Upper lobe of left lung (tissue), 6 donors: ENCODE measurements at places on chromosomes 2 and 18.
A peak's percentile ranks its signal among the peaks of the same experiment; 100 is the strongest.

DNA sequence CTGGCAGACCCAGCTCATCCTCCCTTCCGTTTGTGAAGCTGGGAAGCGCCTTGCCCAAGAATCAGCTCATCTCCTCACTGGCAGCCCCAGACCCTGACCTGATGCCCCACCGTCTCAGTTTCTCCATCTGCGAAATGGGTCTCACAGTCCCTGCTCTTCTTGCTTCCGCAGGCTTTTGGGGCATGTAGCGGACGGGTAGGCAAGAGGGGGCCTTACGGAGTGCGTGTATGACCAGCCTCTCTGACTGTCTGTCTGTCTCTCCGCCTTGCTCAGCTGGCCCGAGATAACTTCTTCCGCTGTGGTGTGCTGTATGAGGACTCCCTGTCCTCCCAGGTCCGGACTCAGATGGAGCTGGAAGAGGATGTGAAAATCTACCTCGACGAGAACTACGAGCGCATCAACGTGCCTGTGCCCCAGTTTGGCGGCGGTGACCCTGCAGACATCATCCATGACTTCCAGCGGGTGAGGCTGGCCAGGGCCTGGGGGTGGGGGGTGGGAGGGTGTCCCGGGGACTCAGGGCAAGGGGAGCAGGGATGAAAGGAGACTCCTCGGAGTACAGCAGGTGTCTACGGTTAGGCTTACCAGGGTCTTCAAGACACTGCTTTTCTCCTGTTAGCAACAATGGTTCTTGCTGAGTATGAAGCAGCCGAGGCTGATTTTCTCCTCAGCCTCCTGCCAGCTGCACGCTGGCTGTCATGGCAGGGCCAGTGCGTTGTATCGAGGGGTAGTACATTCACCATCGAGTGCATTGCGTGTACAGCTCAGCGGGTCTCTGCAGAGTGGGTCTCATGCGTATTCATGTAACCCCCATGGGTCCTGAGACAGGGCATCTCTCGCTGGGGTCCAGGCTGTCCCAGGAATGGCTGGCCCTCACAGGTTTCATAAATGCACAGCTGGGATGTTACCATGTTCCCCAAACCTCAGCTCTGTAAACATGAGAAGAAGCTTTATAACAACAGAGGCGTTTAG lies 10.9 kb downstream of the ITM2C start:
- peak; percentile 46 for DNase-seq

GRCh38 chr18:65919663-65920062 lies 168.9 kb downstream of the CDH7 start:
- DNase-seq: no peak

- no peak for DNase-seq
Observed at GRCh38 chr2:212484563-212485080, 54.0 kb downstream of the ERBB4 start.

DNA sequence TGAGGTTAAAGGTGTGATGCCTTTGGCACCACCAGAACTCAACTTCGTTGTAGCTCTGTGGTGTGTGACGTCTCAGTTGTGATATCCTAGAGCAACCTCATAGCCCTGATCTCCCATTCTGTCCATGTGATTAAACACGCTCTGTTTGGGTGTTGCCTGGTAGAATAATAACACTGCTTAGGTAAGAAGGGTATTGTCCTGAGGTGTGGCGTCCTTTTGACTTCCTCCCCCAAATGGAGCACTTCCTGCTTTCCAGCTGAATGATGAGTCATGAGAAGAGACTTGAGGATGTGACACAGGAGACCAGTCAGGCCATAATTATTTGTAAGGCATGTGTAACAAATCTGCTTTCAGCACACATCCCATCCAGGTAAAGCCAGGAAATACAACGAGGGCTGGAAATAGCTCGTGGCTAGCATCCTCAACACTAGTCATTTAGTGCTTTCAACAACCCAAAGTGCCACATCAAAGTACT lies 100.7 kb downstream of the RAPGEF4 start:
- DNase-seq: no peak

GRCh38 chr2:7943446-7943845 lies 738.4 kb upstream of the ID2 start:
- no peak for DNase-seq

GRCh38 chr2:43333656-43334144 lies 107.3 kb upstream of the ZFP36L2 start:
- peak; percentile 33 for DNase-seq

GRCh38 chr18:69945220-69946114 lies 2.2 kb downstream of the CD226 start:
- no peak for DNase-seq

DNA sequence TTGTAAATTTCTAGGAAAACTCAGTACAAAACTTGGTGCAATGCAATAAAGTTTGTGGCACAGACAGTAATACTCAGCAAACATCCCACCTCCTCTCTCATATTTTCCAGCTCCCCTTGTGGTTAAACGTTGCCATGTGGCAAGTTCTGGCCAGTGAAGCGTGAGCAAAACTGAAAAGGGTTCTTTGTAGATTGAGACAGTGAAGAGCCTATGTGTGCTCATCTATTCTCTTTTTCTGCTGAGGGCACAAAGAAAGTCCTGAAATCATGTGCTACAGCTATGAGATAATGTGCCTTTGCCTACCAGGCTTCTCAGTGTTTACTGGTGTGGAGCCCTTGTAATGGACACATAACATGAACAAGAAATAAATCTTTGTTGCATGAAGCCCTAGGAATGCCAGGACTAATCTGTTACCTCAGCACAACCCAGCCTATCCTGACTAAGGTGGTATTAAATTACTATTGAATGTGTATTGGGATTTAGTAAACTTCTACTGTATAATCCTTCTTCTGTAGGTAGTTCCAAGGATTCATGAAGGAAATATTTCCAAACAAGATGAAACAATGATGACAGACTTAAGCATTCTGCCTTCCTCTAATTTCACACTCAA lies 13.0 kb upstream of the TYMS start:
- DNase-seq: no peak

GRCh38 chr2:67776276-67776675 lies 286.5 kb downstream of the C1D start:
- DNase-seq: no peak

DNA sequence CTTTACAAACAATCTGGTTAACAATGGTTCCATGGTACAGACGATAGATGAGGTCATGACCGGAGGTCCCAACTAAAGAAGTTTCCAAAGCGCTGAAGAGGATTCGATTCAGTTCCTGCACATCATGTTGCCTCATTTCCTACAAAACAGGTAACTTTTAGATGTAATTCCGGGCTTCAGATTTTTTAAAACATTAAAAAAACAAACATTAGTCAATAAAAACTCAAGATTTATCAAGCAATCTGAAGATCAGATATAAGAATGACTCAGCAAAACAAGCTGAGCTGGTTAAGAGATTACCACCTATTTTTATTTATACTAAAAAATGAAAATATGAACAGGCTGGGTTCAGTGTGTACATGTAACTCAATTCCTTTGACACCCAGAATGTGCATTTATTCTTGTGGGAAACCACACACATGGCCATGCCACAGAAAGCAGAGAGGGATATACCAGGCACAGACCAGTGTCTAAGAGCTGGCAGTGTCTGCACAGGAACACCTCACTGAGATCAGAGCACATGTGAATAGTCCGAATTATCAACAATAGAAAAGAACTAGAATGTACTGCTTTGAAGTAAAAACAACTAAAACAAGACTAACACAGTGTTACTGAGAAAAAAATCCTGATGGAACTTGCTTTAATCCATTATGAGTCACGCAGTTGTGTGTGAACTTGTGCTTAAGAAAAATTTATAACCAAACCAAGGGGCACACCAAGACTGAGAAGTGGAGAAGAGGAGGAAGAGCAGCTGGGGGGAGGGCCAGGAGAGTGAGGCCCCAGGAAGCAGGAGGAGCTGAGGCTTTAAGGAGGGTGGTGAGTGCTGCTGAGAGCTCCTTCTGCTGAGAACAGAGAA lies 9.5 kb downstream of the USP40 start:
- peak; percentile 28 for DNase-seq

DNA sequence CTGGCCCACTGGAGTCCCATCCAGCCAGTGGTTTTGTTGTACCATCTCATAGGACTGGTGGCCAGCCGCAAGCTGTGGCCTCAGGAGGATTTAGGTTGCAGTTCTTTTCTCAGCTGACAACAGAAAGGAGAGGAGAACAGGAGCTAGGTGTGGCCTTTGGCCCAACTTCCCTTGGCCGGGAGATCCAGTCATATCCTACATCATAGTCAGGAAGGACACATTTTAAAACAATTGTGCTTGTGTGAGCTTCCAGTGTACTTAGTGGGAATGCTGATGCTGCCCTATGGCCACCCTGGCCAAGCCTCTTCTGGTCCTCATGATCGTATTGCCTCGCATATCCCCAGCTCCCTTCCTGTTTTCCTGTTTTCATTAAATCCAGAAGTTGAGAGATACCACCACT lies 98.1 kb downstream of the WDSUB1 start:
- DNase-seq: no peak

DNA sequence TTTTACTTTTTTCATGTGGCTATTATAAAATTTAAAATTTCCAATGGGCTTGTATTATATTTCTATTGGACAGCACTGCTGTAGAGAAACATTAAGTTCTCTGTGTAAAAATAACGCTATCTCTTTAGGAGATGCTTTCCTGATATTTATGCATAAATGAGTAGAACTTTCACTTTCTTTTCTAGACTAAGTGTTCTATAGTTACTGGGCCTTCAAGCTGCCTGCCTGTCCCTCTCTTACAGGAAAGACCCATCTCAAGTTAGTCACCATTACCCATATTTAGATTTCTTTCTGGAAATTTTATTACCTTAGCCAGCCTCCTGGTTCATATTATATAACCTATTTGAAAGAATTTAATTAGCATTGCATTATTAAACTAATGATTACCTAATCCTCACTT lies 4.8 kb downstream of the ITGA4 start:
- no peak for DNase-seq

GRCh38 chr2:182456784-182457183 lies 29.9 kb upstream of the PDE1A start:
- no peak for DNase-seq

DNA sequence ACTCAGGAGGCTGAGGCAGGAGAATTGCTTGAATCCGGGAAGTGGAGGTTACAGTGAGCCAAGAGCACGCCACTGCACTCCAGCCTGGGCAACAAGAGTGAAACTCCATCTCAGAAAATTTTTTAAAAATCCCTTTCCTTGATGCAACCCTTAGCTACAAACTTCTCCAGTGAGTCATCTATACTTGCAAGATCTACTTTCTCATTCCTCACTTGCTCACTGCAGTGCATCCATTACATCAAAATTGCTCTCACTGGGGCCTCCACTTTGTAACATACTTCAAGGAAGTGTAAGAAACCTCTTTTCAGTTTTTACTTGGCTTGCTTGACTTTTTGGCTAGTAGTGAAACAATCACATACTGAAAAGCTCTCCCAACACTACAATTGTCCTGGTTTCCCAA lies 65.3 kb downstream of the REEP1 start:
- DNase-seq: no peak

DNA sequence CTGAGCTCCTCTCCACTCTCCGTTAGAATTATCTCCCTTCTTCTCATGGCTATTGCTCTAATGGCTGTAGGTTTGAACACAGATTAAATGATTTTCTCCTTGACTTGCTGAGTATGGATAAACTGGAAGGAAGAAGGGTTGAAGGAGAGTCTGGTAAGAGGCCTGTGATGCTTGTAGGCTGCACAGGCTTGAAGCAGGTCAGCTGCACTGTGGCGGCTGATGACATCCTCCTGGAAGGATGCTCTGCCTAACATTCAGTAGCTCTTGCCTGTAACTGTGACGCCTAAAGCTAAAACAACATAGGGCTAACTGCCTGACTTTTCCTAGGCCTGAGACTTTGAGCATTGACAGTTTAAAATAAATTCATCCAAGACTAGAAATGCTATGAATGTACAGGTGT lies 166.3 kb downstream of the MREG start:
- no peak for DNase-seq

- no peak for DNase-seq
Observed at GRCh38 chr2:113266431-113266830, 12.3 kb downstream of the PAX8 start.

DNA sequence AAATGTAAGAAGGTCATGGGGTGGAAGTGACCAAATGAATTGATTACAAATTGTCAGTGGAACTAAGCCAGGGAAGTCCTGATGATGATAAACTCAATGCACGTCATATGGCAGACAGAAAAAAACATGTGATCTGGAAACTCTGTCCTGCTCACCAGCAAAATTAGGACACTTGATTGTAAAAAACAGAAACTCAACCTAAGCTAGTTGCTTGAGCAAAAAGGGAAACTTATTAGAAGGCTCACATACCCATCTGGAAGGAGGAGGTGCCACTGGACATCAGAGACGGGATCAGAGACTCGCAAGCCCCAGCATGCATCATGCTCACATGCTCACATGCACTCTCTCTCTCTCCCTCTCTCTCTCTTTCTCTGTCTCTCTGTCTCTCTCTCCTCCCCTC lies 96.8 kb downstream of the SP3 start:
- no peak for DNase-seq

DNA sequence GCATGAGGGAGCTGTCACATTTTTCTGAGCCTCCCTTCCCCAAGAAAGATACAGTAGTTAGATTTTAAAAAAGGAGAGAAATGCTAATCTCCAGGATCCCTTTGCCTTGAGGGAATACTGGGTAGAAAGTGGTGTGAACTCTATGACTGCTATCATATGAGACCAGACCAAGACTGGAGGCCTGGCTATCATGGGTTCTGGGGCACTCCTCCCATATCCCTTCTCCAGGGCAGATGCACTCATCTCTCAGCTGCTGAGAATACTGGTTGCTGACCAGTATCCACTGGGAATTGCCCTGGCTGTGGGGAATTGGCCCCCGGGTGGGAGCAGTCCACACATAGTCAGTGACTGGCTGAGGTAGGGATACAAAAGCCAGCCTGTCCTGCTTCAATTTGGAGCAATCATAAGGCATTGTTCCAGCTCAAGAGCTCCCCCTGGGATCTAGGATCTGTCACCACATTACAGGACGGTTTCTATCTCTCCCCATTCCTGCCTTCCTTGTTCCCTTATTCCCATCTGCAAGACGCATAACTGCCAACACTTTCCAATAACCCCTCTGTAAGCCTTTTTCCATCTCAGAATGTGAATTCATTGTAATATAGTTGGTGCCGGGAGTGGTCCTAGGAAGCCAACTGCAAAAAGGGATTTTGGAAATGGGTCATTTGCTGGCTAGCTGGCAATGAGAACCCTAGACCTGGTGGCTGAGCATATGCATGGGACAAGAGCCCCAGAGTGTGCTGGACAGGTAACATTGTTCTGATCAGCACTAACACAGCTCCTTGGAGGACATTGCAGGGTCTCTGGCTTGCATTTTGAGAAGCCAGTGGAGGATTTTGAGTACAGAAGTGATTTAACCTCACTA lies 35.4 kb upstream of the REEP1 start:
- peak; percentile 31 for DNase-seq

GRCh38 chr2:49045083-49045482 lies 109.2 kb downstream of the FSHR start:
- no peak for DNase-seq

- DNase-seq: no peak
Observed at GRCh38 chr2:182101263-182101662, 115.6 kb downstream of the PPP1R1C start.
